ENCODE measurements at places on chromosomes 4 and X. TPM values are rescaled to one million over a fixed set of nuclear protein-coding genes. Genes with fewer than 3 reads are reported as not detected.

DNA sequence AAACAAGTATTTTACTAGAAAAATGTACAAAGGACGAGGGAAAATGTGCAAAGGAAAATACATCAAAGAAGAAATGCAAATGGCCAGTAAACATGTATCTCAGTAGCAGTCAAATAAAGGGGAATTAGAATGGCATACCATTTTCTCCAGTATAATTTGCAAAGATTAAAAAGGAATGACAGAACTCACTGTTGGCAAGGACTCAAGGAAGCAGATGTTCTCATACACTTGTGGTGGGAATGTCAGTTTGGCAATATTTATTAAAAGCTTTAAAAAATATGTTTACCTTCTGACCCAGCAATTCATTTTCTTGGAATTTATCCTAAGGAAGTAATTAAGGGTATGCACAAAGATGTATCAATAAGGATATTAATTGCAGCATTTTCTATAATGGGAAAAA is 7.6 kb downstream of the CLCN5 start:
- DNase-seq: no peak

DNA sequence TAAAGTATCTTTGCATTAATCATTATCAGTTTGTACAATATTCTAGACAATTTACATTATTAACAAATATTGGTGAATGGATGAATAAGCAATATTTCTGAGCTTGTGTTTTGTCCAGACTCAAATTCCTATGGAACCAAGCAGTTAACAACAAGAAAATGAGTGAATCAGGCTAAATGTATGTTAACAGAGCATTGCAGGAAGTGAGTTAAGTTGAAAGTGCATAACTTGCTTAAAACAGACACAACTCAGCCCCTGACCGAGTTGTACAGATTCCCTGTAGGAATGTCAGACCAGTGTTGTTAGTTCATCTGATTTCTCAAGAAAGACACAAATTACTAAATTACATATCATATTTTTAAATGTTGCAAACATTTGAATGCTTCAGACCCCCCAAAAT is 23.7 kb upstream of the CSN1S1 start:
- no peak for DNase-seq

- DNase-seq: no peak
These were observed 26.5 kb upstream of the CHRNA9 start for GRCh38 chr4:40308528-40309122.

- no peak for DNase-seq
These were observed 27.1 kb upstream of the RBMX start for GRCh38 chrX:136907621-136908020.

- no peak for DNase-seq
These were observed 3.7 kb downstream of the GRIPAP1 start for GRCh38 chrX:48998391-48998790.

The BLTP1 gene
- 72.8 TPM for total RNA-seq

The MEPE gene
- total RNA-seq: not detected

- no peak for DNase-seq
These were observed 3.5 kb upstream of the HTRA3 start for GRCh38 chr4:8266088-8266487.

- no peak for DNase-seq
These were observed 28.8 kb downstream of the ARHGAP10 start for GRCh38 chr4:147760695-147761094.

DNA sequence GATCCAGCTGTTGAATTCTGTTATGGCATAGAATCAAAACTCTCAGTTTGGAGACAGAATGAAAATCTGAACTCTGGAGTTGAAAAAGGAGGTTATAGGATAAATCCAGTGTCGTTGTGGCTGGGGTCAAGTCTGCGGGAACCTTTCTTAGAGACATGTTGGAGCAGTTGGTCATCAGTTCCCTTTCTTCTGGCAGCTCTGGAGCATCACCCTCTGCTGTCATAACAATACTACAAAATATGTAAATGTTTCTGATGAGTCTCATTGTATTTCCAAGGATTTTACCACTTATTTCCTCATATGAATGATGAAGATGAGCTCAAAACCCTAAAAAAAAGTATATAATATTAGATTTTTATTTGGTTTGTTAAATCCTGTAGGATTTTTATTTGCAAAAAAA is 7.5 kb downstream of the TLR10 start:
- DNase-seq: no peak

- no peak for DNase-seq
These were observed 39.4 kb upstream of the DCK start for GRCh38 chr4:70954032-70954431.

DNA sequence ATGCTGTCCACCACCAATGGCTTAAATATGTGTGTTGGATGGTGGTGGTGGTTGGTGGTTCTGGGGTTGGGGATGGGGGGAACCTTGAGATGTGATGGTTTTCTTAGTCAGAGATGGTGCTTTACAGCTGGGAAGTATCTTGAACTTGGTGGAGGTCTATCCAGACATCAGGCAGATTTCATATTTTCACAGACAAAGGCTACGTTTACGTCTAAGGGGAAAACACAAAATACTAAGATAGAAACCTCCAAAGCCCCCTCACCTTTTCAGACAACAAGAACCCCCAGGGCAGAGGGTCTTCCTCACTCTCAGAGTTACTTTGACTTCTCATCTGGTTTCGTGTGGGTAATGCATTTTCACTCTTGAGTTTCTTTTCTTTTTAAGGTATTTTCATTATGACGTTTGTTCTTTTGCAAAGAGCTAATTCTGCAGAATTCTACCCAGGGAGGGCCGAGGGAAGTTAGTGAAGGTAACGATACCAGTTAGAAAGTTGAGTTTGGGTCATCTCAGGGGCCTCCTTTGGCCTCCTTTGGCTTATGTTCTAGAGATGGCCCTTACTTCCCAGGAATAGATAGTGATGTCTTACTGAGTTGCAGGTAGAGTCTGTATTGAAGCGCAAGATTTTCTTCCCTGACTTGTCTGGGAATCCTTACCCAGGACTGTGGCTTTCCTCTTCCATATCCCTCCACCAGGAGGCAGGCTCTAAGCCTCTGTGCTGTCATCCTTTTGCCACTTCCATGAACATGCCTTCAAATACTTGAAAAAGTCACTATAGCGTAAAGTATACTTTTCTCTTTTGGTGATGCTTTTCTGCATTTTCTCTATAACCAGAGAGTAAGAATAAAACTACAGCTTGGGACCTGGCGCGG is 31.9 kb downstream of the RHOH start:
- DNase-seq: no peak

DNA sequence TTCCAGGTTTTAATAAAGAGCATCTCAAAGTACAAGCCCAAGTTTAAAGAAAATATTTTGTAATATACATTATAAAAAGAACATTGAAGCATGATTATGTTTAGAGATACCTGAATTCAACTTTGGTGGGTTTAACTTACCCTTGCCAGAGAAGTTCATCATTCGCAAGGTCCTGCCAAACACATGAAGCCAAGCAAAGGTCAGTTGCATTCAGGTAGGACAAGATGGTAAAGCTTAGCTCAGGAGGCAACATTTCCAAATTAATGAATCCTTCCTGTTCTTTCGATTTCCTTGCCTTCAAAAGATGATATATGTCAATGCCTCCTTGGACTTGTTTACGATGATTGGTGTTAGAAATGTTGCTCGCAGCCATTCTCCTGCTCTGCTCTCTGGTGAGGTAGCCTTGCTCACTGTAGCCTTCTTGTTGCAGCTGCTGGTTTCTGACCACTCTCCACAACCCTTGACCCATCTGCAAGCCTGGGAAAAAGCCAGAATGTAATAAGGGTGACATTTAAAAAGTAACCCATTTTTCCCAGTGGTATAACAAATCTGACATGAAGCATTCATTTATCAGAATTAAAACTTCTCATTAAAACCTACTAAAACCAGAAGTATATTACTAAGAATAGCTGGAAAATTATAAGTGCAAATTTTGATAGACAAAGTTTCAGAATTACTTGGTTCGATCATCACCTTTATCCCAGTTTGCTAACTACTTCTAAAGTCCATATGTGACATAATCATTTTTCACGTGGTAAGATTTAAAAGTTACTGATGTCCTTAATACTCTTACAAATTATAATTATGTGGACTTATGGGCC is 20.6 kb downstream of the FBXO8 start:
- DNase-seq: no peak

The SUPT20HL1 gene
- total RNA-seq: not detected

DNA sequence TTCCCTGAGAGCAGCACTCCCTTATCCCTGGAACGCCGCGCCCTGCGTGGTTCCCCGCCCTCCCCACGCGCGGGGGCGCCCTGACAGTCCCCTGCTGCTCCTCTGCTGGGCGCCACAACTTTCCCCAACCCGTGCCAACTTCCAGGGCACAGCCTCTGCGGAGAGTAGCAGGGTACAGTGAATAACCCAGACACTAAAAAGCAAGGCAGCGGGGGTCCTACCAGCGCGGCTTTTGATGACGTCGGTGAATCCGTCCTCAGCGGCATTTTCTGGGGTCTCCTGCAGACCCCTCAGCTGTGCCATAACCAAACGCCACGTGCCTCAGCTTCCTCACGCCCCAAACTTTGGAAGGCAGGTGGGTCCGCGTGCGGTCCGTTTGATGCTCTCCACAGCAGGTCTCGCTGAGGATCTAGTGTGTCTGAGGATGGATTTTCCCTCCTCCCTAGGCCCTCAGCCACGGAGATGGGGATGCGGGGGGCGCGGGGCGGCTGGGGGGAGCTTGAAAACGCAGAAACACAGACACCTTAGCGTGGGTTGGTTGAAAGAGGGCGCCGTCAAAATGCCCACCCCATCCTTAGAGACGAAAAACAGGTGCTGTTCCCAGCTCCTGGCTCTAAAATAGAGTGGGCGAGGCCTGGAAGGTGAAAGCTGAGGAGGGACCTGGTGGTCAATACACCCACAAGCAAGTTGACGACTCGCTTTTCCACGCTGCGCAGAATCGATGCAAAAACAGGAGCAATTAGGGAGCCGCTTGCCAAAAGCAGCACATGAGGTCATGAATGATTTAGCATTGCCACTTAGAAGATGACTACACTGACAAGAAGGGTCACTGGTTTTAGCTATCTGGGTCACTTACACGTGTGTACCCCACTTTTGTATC is 405.6 kb downstream of the FAM47A start:
- DNase-seq: no peak

- no peak for DNase-seq
These were observed 407.3 kb downstream of the DMD start for GRCh38 chrX:32804034-32804433.

The GPR143 gene
- not detected for total RNA-seq

DNA sequence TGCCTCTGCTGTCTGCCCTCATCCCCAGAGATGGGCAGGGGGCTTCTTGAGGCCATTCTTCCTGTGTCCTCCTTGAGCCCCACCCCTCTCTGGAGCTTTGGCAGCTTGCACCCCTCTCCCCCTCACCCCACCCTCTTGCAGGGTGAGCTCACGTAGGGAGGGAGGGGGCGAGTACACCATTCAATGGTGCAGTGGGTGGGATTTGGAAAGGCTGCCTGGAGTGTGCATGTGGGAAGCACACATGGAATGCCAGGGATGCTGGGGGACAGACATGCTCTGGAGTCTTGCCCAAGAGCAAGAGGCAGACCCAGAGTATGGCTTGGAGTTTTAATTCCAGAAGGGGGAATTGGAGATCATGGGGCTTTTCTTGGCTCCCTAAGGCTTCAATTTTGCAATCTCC is 5.6 kb downstream of the PAK3 start:
- no peak for DNase-seq

The CCDC110 gene
- 1.8 TPM for total RNA-seq

- DNase-seq: no peak
These were observed 556.4 kb upstream of the CPEB2 start for GRCh38 chr4:14445882-14446281.

DNA sequence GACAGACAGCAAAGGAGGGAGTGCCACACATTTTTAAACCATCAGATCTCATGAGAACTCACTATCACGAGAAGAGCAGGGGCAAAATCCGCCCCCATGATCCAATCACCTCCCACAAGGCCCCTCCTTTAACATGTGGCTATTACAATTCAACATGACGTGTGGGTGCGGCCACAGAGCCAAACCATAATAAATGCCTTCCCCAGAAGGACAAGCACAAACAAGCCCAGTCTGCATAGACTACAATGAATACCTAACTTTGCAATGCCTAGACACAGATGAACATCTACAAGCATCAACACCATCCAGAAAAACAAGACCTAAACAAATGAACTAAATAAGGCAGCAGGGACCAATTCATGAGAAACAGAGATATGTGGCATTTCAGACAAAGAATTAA is 12.3 kb downstream of the ETDA start:
- no peak for DNase-seq

The PRSS12 gene
- not detected for total RNA-seq

The MYOZ2 gene
- total RNA-seq: not detected

DNA sequence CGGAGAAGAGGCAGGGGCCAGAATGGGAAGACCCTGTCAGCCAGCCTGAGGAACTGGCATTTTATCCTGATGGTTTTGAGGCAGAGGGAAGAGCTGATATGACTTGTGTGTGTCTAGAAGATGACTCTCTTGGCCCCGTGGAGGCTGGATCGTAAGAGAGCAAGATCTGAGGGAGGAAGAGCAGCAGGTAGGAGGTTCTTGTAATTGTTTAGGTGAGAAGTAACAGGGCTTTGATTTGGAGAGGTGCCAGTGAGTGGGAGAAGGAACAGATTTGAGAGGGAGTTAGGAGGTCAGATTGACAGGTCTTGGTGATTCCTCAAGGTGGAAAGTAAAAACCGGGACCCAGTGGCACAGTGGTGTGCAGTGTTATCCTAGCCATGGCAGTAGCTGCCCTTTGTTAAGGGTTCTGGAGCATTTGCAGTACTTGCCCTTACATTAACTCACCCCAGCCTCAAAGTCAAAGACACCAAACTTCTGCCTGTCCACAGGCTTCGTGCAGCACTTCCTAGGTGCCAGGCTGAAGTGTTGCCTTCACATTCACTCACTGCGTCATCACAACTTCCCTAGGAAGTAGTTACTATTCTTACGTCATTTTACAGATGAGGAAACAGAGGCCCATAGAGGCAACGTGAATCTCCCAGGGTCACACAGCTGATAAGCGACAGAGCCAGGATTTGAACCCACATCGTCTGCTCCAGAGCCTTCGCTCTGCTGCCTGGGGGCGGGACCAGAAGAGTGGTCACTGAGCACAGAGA is 23.7 kb downstream of the RTL5 start:
- no peak for DNase-seq

- DNase-seq: no peak
These were observed 72.6 kb downstream of the GC start for GRCh38 chr4:71711044-71711984.

- no peak for DNase-seq
These were observed 156.6 kb downstream of the GATB start for GRCh38 chr4:151604238-151604637.

The MAML3 gene
- 1.6 TPM for total RNA-seq

The LRRC66 gene
- total RNA-seq: 0.17 TPM

The NEXMIF gene
- 2.3 TPM for total RNA-seq

DNA sequence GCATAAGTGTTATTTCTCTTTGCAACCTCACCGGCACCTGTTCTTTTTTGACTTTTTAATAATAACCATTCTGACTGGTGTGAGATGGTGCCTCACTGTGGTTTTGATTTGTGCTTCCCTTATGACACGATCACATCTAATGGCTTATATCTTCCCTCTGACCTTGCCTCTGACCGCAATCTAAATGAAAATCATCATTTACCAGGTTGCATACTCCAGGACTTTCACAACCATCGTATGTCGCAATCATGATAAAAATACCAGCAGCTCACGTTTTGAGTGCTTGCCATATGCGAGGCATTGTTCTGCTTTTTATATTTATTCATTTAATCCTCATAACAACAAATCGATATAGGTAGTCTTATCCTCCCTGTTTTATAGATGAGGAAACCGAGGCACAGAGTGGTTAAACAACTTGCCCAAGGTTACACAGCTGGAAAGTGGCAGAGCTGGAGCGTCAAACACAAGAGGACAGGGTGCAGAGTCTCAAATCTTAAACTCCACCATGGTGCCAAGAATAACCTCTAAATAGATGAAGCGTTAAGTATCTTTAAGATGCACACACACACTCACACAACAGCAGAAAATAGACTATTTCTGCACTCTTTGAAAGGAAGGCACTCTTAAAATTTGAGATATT is 102.2 kb downstream of the SEL1L3 start:
- DNase-seq: no peak

The PCSK1N gene
- total RNA-seq: 0.36 TPM

The UTP14A gene
- total RNA-seq: 14.3 TPM

Measured in naive thymus-derived CD4-positive, alpha-beta T cell (primary cell).